Skeletal muscle tissue (tissue), 5 donors: ENCODE measurements at places on chromosomes 4 and X. TPM values are rescaled to one million over a fixed set of nuclear protein-coding genes. Genes with fewer than 3 reads are reported as not detected.

The RBM46 gene
- total RNA-seq: not detected

The RASL11B gene
- 6.3 TPM for total RNA-seq

The PNPLA4 gene
- total RNA-seq: 13.6 TPM

The GAGE13 gene
- not detected for total RNA-seq

The WDR17 gene
- 1.0 TPM for total RNA-seq

The MTTP gene
- under 0.01 TPM for total RNA-seq

The CBR4 gene
- total RNA-seq: 19.8 TPM

The CT47C1 gene
- total RNA-seq: not detected

The ARX gene
- 0.52 TPM for total RNA-seq

The MAP9 gene
- 1.0 TPM for total RNA-seq

The CXCL3 gene
- total RNA-seq: not detected

The CLNK gene
- not detected for total RNA-seq

The TMPRSS11B gene
- not detected for total RNA-seq

The FRMPD3 gene
- total RNA-seq: under 0.01 TPM

The SSX2 gene
- total RNA-seq: not detected

The XG gene
- total RNA-seq: 3.1 TPM

The SSX3 gene
- total RNA-seq: not detected

The LNX1 gene
- total RNA-seq: 4.2 TPM

The AADAT gene
- total RNA-seq: 2.1 TPM

The KLB gene
- 1.0 TPM for total RNA-seq

The POF1B gene
- total RNA-seq: under 0.01 TPM

The TMEM192 gene
- total RNA-seq: 3.1 TPM

The DCLK2 gene
- total RNA-seq: 7.3 TPM

The C4orf50 gene
- total RNA-seq: not detected

The CXCR3 gene
- total RNA-seq: not detected

The SAT1 gene
- total RNA-seq: 26.1 TPM

The CPZ gene
- total RNA-seq: 11.5 TPM
